Neuronal stem cell (in vitro differentiated cells): ENCODE measurements at places on chromosomes 1 and 21.

GRCh38 chr1:64136296-64136695, 67.1 kb upstream of the UBE2U start:
- H3K27ac ChIP-seq = no peak overlapping the region
- no peaks in the 10 kb centered on the region for H3K36me3 ChIP-seq
- DNase-seq = no peak
- H3K27me3 ChIP-seq = no peaks in the 10 kb centered on the region
- no peak overlapping the region for H3K4me3 ChIP-seq
- peaks cover 2% of the 10 kb centered on the region for H3K4me1 ChIP-seq

GRCh38 chr1:64886877-64887276, 79.5 kb downstream of the JAK1 start:
- H3K4me1 ChIP-seq = peaks cover 7% of the 10 kb centered on the region
- peak; percentile 62 for DNase-seq
- no peaks in the 10 kb centered on the region for H3K36me3 ChIP-seq
- H3K27ac ChIP-seq = no peak overlapping the region
- no peaks in the 10 kb centered on the region for H3K27me3 ChIP-seq

DNA sequence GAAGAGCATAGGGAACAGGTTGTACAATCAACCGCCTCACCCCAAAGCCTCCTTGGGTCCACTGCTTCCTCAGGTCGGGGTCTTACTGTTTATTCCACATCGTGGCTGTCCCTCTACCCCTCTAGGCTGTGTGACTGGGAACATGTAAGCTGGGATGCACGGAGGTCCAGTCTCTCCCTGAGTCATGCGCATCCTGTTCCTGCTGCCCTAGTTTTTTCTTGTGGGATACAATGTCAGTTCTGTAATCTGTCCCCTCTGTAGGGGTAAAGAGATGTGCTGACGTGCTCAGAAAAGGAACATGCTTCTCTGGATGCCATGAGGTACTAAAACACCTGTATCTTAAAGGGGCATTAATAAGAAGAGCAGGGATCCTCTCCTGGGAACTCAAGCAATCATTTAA, 66.2 kb downstream of the SLC45A1 start:
- H3K36me3 ChIP-seq = peaks cover 6% of the 10 kb centered on the region
- no peaks in the 10 kb centered on the region for H3K27me3 ChIP-seq
- no peak for DNase-seq
- no peak overlapping the region for H3K4me3 ChIP-seq
- H3K4me1 ChIP-seq = peaks cover 22% of the 10 kb centered on the region
- H3K27ac ChIP-seq = peak overlapping the region; percentile 49

GRCh38 chr1:16402742-16403141, 34.5 kb downstream of the SPATA21 start:
- no peaks in the 10 kb centered on the region for H3K27me3 ChIP-seq
- no peak overlapping the region for H3K4me3 ChIP-seq
- no peaks in the 10 kb centered on the region for H3K4me1 ChIP-seq
- DNase-seq = no peak
